ENCODE measurements at places on chromosomes 11 and 22.

- no peak for DNase-seq
These were observed 3.1 kb downstream of the PPM1F start for GRCh38 chr22:21949569-21949918.

GRCh38 chr11:18066626-18067025 is 20.6 kb upstream of the TPH1 start:
- no peak for DNase-seq

DNA sequence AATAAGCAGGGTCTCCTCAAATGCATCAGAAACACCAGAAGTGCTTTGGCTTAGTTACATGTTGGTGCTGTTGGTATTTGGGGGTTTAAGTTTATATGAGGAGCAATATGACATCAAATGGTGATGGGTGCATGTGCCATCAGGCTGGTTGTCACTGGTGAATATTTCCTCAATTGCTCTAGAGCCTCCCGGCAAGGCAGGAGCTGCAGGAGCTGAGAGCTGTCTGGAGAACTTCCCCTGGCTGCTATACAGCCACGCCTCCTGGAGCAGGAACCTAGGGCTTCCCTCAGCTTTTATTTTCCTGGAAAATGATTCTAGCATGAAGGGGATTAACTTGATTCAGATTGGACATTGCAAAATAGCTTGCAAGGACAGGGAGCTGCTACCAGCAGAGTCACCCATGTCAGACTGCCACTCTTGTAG is 15.8 kb downstream of the IGLL5 start:
- DNase-seq: no peak

DNA sequence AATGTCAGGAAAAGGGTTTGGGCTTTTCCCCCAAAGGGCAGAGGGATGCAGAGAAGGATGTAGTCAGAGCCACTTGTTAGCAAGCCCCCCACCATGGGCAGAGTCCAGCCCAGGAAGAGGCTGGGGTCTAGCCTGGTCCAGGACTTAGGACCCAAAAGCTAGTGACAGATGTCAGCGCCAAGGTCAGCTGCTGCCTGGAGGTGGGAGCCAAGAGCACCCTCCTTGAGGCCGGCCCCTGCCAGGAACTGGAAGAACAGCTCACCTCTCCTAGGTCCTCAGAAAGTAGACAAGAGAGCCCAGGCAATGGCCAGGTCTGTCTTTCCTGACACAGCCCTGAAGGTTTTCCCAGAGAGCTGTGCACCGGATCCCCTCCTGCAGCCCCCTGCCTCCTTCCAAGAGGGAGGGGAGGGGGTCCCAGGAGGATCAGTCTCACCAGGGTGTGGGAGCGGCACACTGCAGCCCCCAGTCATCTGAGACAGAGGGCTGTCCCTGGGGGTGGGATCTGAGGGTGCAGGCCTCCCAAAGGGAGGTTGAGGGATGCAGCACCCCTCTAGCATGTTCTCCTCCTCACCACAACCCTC is 14.6 kb upstream of the ARHGEF17 start:
- no peak for DNase-seq
